Fibroblast of skin of right quadriceps (primary cell): ENCODE measurements at places on chromosomes 11 and 22.

GRCh38 chr11:74507582-74507981 is 14.1 kb upstream of the LIPT2 start:
- no peak for DNase-seq

DNA sequence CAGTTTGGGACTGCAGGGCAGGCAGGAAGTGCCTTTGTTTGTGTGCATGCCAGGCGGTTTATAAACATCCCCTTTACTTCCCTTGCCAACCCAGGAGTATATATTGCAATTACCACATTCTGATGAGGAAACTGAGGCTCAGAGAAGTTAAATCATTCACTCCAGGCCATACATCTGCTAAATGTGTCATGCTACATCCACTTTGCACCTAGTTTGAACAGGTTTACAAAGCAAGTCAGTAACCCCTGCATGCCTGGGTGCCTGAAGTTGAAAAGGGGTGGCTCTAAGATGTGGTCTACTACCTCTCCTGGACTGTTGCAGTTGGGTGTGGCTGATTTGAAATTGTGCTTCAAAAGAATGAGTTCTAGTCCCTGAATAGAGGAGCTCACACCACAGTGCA is 23.6 kb downstream of the FLI1 start:
- DNase-seq: no peak

DNA sequence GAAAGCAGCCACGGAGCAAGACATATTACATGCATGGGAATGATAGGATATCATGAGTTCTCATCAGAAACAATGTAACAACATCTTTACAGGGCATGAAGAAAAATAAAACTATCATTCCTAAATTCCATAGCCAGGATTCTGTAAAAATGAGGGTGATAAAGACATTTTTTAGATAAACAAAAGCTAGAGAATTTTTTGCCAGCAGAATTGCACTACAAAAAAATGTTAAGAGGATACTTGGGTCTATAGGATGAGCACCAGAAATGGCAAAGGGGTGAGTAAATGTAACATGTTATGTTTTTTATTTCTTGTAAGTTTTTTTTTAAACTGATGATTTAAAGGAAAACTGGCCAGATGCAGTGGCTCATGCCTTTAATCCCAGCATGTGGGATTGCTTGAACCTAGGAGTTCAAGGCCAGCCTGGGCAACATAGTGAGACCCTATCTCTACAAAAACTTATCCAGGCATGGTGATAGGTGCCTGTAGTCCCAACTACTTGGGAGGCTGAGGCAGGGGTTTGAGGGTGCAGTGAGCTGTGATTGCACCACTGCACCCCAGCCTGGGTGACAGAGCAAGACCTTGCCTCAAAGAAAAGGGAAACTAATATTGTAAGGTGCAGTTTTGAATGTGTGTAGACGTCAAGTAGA is 33.2 kb downstream of the TBX1 start:
- no peak for DNase-seq

DNA sequence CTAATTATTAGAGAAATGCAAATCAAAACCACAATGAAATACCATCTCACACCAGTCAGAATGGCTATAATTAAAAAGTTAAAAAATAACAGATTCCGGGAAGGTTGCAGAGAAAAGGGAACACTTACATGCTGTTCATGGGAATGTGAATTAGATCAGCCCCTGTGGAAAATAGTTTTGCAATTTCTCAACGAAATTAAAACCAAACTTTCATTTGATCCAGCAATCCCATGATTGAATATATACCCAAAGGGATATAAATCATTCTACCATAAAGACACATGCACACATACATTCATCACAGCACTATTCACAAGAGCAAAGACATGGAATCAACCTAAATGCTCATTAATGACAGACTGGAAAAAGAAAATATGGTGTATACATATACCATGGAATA is 32.5 kb downstream of the NOX4 start:
- DNase-seq: peak; percentile 79

GRCh38 chr11:120354779-120355178 is 18.6 kb downstream of the ARHGEF12 start:
- DNase-seq: no peak

GRCh38 chr11:76131671-76132631 is 74.4 kb downstream of the WNT11 start:
- no peak for DNase-seq

DNA sequence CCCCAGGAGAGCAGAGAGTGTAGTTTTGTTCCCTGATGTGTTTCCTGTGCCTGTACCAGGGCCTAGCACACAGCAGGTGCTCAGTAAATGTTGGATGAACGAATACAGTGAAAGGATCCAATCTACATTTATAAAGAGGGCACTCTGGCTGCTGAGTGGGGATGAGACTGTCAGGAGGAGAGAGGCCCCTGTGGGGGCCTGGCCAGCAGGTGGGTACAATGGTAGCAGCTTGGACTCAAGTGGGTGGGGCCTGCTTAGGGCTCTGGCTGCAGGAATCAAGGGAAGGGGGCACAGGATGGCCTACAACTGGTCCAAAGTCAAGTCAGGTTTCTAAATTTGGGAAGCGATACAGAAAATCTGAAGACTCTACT is 156.6 kb upstream of the GRK3 start:
- no peak for DNase-seq

DNA sequence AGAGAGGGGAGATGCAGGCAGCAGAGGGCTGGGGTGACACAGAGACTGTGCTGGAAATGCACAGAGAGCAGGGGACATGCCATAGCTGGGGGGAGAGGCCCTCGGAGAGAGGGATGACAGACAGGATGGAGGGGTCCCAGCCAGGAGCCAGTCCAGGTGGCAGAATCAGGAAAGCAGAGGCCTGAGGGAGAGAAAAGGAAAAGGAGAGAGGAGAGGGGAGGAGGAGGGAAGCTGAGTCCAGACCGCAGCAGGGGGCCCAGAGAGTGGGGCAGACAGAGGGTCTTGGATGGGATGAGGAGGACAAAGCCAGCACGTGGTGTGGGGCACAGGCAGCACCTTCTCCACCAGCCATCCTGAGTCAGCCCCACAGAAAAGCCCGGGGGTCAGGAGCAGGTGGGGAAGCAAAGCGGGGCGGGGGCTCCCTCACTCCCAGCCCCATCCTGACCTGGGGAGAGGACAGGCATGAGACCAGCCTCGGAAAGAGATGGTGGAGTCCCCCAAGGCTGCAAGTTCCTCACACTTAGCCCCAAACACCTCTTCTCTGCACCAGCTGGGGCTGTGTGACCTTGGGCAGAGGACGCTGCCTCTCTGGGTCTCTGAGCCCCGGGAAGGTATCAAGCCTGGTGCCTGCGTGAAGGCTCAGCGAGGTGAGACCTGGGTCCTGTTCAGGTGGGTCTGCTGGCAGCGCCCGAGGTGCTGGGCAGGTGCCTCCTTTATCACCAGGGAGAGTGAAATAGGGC is 48.0 kb downstream of the IGLL1 start:
- no peak for DNase-seq

DNA sequence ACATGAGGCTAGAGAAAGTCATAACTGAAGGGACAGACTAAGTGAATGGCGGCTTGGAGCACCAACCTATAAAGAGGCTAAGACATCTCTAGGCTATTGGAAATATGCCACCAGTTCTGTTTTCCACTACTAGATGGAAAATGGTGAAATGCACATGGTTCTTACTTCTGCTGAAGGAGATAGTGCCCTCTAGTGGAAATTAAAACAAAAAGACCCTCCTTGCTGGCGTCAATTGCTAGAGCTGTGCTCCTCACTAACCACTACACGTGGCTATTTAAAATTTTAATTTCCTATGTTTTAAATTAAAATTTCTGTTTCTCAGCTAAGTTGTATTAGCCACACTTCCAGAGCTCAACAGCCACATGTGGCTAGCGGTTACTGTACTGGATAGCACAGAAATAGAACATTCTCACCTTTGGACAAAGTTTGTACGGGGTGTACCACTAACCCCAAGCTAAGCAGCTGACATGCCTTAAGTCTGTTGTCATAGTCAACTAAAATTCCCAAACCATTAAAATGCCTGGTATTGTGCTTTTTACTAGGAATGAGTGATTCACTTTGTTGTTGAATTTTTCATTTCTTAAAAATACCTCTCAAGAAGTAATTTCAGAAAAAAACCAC is 34.1 kb upstream of the CALCA start:
- DNase-seq: peak; percentile 27

- no peak for DNase-seq
Measured at GRCh38 chr11:102457056-102457677, 4.6 kb upstream of the TMEM123 start.

DNA sequence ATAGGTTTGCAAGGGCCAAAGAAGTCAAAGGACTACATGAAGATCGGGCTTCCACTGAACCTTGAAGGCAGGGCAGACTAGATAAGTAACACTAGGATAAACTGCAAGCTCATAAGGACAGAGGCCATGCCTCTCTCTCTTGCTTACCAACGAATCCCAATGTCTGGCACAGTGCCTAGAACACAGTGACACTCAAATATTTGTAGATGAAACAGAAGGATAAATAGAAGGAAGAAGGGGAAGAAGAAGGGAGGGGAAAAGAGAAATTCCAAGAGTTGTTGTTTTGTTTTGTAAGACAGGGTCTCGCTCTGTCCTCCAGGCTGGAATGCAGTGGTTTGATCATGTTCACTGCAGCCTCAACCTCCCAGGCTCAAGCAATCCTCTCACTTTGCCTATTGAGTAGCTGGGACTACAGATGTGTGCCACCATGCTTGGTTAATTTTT is 26.9 kb downstream of the SIK3 start:
- DNase-seq: peak; percentile 71

GRCh38 chr11:15199693-15200092 is 85.0 kb downstream of the INSC start:
- no peak for DNase-seq

DNA sequence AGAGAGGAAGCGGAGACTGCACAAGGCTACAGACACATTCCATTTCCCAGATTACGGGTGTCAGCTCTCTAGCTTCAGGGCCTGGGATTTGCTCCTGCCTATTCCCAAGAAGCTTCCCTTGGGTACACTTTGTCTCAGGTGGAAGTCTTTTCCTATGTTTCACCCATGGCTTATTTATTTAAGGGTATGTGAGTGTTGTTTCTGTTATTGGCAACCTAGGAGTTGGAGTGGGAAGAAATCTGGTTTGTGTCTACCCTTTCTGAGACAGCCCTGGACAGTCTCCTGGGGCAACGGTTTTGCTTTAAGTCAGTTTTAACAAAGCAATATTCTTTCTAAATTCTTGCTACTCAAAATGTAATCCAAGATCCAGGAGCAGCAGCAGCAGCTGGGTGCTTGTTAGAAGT is 127.0 kb downstream of the MICAL2 start:
- no peak for DNase-seq

DNA sequence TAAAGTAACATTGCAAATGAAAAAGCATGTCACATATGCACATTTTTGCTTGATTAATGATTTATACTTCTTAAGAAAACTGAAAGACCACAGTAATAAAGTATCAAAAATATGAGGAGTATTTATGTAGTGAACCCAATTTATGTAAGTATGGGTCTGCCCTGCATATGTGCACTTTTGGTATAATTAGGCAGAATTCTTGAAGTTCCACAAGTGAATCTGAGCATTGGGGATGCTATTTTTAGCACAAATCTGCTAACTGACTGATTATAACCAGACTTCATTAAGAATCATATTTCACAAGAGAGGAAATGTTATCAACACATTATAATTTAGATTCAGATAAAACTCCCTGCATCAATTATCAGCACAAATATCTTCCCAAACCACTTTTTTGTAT is 407.1 kb upstream of the LRRC4C start:
- peak; percentile 74 for DNase-seq

- DNase-seq: no peak
Measured at GRCh38 chr11:76288166-76288980, 82.1 kb upstream of the WNT11 start.

GRCh38 chr22:28175730-28176492 is 256.9 kb upstream of the PITPNB start:
- no peak for DNase-seq

DNA sequence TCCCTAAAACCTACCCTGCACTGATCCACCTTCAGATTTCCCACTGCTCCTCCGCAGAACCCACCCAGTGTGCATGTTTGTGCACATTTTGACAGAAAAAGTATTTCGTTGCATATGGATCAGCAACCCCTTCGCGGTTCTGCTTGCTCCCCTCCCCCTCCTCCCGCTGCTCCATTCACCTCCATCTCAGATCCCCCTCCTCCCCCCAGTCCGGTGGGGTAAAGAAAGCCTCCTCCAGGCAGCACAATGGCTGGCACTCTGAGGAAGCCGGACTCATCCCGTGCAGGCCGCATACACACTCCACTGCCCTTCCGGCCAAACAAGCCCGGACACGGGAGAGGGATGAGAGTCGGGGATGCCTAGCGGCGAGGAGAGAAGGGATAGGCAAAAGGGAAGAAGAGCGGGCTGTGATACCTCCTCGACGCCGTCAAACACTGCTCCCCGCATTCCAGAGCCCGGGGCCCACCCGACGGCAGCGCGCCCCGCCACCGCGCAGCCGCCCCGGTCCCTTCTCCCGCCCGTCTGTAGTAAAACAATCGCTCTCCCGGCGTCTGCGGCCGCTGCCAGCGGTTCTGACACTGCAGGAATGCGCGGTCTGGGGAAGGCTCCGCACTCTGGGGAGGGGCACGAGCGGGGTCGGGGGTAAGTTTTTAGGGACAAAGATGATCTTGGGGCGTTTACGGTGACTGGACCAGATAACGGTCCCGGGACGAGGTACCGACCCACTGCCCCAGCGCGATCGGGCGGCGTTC is 915 bp downstream of the FEZ1 start:
- DNase-seq: peak; percentile 26

DNA sequence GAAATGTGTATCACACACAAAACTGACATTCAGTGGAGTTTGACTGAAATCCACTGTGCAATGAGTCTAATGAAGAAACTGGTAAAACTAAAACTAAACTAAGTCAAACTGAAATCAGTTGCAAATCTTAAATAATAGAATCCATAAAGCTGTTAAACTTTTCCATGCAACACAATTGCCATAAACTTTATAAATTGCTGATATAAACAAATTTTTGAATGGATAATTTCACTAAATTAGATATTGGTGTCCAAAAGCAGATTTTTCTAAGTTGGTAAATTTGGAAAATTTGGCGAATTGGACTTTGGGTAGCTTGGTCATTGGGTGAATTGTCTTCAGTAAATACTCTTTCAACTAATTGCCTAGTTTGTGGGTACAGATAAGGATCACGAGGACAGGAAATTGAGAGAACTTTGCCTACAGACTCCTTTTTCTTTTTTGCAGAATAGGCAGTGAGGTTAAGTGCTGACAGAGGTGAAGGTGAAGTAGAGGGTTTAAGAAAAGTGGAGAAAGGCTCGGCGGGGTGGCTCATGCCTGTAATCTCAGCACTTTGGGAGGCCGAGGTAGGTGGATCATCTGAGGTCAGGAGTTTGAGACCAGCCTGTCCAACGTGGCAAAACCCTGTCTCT is 12.8 kb downstream of the MRPL17 start:
- DNase-seq: no peak

DNA sequence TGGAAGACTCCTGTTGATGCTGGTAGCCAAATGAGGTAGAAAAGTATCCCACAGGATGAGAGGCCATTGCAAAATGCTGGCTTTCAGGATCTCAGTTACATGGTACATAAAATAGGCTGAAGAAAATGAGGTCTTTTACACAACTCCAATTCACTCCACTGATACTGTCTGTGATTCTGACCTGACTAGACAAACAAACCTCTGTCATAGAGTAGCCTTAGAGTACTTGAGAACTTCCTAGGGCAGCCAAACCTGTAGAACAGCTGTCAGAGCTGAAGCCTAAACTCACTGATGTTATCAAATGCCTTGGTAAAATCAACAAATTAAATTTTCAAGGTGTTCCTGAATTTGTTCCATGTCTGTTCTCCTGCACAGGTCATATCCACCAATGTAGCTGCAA is 26.2 kb upstream of the POGLUT3 start:
- DNase-seq: no peak

- no peak for DNase-seq
Measured at GRCh38 chr11:32255841-32256240, 165.0 kb downstream of the RCN1 start.
